ENCODE measurements at places on chromosomes 4 and X.

DNA sequence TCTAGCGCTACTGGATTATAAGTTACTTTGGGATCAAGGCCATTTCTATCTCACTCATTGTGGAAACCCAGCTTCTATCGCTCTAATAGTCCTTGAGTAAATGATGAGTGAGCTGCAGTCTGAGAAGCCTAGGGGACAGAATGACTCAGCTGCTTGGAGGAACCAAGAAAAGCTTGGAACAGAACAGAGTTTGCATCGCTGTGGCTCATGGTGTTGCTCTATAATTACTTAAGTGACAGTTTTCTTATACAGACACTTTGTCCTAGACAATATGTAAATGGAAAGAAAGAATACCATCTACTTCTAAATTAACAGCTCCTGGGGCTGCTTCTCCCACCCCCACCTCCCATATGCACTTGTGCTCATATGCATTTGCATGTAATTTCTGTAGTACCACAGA is 156.9 kb downstream of the SLIT2 start:
- DNase-seq, result no peak

DNA sequence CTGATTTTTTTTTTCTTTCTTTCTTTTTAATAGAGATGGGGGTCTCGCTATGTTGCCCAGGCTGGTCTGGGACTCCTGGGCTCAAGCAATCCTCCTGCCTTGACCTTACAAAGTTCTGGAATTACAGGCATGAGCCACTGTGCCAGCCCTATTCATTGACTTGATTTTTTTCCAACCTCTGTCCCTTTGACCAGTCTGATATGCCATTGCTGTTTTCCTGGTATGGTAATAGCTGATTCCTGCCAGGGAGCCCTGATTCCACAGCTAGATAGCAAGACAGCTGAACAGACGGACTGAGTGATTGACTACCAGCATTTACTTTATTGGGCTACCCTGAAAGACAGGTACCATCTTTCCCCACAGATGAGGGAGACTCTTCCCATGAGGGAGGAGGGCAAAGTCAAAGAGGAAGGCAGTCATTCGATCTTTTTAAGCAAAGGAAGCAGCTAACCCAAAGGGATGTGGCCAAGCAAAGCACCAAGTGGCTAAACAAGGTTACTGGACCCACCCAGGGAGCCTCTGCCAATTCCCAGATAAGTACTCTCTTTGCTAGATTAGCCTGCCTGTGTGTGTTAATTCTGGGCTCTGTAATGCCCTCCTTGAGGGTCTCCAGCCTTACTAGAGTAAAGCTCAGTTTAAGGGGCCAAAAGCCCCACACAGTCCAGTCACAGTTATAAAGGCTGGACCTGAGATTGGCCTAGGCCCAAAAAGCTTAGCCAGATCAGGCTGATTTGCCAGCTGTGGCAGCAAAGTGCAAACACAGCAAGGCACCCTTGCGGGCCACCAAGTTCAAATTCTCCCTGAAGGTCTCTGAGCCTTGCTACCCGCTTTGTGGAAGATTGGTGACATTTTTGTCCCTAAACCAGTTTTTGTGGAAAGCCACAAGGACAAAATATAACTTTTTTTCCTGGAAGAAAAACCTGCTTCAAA is 192.4 kb upstream of the GPC4 start:
- no peak for DNase-seq

DNA sequence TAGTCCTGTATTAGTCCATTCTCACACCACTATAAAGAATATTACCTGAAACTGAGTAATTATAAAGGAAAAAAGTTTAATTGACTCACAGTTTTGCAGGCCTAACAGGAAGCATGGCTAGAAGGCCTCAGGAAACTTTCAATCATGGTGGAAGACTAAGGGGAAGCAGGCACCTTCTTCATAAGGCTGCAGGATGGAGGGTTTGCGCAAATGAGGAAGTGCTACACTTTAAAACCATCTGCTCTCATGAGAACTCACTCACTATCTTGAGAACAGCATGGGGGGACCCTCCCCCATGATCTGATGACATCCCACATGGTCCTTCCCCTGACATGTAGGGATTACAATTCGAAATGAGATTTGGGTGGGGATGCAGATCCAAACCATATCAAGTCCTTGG is 12.1 kb upstream of the MAGEA11 start:
- DNase-seq, result no peak

DNA sequence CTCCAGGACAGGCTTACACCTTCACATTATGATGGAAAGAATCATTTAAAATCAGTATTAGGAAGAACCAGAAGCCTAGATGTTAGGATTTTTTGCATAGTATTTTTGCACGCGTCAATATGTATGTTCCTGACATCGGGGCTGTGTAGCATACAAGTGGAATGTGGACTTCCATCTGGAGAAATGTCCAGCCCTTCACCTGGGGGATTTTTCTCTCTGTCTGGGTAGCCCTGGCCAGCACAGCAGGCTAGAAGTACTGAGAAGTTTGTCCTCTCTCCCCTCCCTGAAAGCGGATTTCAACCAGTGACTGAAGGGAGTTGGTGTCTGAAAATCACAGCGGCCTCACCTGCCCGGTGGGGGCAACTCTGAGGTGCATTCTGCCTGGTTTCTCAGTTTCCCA is 10.4 kb upstream of the KLHL8 start:
- no peak for DNase-seq

DNA sequence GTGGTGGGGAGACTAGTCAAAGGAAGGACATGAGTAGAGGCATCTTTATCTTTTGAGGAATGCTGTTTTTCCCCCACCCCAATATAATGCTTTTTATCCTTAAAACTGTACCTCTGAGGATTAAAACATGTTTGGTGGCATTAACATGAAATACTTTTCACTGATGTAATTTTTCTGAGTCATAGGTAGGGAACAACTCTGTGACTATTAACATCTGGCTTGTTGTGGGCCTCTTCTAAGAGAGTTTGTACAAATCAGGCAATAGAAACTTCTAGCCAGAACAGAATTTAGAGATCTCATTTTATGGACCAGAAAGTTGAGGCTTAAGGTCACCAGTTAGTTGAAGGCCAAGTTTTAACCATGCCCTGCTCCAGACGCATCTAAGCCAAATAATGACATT is 207.6 kb downstream of the SOX3 start:
- no peak for DNase-seq

GRCh38 chr4:119244832-119245231 is 32.3 kb downstream of the USP53 start:
- no peak for DNase-seq

DNA sequence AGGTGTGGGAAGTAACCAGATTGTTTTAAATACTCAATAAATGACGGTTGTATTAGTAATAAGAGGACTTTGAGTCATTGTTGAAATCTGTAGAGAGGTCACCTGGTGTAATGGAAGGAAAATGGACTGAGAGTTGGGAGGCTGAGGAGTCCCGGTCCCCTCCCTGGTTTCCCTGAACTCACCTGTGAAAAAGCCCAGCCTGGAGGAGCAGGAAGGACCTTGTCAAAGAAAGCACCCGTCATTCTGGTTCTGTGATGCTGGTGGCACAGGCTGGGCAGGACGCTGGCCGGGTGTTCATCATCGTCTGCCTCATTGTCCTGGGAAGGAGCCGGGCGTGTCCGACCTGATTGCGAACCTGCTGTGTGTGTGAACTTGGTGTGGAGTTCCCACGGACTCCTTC is 70.8 kb downstream of the SORCS2 start:
- DNase-seq, result no peak

DNA sequence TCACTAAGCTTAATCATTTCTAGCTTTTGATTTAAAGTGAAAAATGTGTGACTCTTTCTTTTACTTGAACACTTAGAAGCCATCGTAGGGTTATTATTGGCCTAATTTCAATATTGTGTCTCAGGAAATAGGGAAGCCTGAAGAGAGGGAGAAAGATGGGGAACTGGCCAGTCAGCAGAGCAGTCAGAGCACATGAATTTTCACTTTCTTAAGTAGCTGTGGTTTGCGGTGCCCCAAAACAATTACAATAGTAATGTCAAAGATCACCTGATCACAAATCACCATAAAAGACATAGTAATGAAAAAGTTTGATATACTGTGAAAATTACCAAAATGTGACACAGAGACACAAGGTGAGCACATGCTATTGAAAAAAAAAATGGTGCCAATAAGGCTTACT is 45.5 kb downstream of the CENPC start:
- DNase-seq, result no peak

GRCh38 chr4:41814565-41814964 is 66.0 kb upstream of the PHOX2B start:
- no peak for DNase-seq

- no peak for DNase-seq
These were observed 60.0 kb upstream of the NKX1-1 start for GRCh38 chr4:1466034-1466862.

DNA sequence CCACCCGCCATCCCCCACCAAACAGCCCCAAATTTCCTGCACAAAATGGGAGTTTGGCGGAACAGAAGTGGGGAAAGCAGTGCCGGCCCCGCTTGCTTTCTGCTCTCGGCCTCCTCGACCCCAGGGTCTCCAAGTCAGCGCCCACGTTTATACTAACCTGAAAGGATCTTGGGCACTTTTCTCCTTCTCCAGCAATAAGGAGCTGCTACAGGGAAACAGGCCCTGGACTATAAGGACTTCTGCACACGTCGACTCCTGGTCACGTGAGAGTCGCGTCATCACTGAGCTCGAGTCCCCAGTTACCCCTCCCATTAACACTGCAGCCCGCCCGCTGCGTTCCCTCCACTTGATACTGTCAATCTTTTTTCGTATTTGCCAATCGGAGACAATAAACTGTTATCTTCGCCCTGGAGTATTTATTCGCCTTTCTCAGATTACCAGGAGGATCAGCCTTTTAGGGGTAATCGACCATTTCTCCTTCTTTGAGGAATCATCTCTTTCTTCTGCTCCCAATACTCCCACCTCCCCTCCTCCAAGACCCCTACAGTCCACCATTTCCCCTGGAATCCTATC is at the start of gene TCEAL8:
Gene TCEAL8 (minus strand): TSS at position 235 of the 573 bp plus-strand sequence. CDS start 1,176 bp downstream, outside the sequence.
- DNase-seq, result peak; percentile 33

- no peak for DNase-seq
These were observed 1360.9 kb downstream of the STIM2 start for GRCh38 chr4:28221536-28221935.

- DNase-seq, result no peak
These were observed 240.7 kb upstream of the ATP6AP2 start for GRCh38 chrX:40340116-40340515.

DNA sequence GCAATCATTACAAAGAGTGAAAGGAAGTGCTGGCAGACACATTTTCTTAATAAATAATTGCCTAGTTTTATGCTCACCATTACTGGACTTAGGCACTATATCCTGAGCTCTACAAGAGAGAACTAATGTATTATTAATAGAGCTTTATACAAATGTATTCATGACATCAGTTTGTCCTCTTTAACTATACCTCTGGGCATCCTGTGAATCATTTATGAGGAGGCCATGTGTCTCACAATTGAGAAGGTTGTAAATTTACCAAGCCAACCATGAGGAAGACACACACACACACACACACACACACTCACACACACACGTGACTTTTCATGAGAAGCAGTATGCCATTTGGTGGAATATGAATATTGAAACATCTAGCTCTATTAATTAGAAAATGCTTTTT is 728.2 kb downstream of the ARAP2 start:
- no peak for DNase-seq

DNA sequence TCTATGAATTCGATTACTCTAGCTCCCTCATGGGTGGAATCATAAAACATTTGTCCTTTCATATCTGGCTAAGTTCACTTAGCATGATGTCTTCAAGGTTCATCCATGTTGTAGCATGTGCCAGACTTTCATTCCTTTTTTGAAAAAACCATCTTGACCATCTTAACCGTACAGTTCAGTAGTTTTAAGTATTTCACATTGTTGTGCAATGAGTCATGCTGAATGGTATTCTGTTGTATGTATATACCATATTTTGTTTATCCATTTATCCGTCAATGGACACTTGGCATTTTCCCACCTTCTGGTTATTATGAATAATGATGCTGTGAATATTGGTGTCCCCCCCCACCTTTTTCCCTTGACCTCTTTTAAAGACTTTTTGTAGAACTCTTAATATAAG is 72.4 kb upstream of the TLR2 start:
- DNase-seq, result no peak

DNA sequence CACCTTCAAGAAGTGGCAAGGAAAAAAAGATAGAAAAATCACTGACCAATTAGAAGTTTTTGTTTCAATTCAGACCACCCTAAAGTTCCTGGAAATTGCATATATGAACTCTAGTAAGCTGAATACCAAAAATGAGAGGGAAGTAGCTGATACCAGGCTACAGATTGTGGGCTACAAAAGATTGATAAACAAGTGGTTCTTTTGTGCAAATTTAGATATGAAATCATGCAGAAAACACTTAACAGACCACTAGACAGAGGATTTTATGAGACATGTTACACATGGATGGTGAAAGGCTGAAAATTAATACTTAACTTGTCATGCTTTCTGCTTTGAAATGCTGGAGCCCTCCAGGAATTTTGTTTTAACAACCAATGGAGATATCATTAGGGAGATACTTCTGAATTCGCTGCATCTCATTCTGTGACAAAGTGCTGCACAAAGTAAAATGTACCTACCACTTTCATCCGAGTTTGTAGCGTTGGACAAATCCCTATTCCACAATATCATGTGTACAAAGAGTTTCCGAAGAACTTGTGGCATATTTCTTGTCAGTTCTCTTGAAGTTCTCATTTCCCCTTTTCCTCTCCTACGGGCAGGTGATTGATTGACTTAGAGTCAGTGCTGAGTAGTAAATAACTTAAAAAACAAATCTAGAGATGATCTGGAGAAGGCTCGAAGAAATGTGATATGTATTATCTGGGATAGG is 235.0 kb downstream of the PALLD start:
- no peak for DNase-seq

GRCh38 chr4:11525085-11525484 is 96.4 kb upstream of the HS3ST1 start:
- no peak for DNase-seq

DNA sequence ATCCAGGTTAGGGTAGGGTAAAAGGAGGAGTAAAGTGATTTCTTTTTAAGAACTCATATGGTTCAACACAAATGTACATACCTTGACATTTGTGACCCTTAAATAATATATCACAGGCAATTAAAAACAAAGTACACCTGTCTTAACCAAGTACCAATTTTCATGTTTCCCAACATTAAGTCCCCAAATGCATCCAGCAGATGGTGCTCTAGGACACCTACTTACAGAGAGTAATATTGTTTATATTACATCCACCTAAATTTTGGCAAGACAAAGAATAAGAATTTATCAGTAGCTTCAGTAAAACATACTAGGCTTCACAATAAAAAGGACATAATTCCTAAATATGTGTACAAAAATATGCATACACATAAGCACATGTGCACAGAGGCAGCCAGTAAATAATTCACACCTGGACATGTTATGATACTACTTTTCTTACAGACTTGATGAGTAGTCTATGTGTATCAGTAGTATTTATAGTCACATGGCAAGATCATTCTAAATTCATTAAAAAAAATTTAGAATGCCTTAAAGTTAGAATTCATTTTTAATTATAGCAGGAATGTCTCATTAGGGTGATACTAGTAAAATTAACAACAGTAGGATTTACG is 219.7 kb downstream of the DCLK2 start:
- peak; percentile 23 for DNase-seq

GRCh38 chrX:49309401-49309981 is 6.0 kb downstream of the GAGE10 start:
- DNase-seq, result no peak
